ENCODE measurements at places on chromosomes 16 and 17.

GRCh38 chr16:13479549-13479948 is 440.4 kb upstream of the ERCC4 start:
- DNase-seq: no peak

DNA sequence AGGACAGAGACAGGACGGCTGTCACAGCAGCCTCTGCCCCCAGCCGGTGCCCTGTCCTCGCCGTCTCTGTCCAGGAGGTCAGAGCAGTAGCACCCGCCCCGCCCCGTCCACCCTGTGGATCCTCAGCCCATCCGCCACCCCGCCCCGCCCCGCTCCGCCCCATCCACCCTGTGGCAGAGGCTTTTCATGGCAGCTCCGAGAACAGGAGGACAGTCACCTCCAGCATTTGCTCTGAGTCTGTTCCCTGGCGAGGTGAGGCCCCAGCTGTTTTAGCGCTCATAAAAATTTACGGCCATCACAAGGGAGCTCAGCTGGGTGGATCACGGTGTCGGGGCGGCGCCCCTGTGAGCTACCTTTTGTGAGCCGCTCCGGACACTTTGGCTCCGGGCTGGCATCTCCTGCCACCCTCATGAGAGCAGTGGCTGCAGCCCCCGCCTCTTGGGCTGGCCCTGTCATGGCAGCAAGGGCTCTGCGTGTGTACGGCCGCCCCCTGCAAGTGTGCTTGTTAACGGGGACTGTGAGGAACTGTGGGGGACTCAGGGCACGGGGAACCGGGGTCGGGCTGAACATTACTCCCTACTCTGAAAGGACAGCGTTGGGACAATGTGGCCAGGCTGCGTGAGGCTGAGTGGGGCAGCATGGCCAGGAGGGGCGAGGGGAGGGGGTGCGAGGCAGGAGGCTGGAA is 32.3 kb upstream of the GNG13 start:
- no peak for DNase-seq

GRCh38 chr17:71909155-71909554 is 211.7 kb upstream of the SOX9 start:
- no peak for DNase-seq

GRCh38 chr16:68069511-68070248 is 15.5 kb upstream of the NFATC3 start:
- no peak for DNase-seq

DNA sequence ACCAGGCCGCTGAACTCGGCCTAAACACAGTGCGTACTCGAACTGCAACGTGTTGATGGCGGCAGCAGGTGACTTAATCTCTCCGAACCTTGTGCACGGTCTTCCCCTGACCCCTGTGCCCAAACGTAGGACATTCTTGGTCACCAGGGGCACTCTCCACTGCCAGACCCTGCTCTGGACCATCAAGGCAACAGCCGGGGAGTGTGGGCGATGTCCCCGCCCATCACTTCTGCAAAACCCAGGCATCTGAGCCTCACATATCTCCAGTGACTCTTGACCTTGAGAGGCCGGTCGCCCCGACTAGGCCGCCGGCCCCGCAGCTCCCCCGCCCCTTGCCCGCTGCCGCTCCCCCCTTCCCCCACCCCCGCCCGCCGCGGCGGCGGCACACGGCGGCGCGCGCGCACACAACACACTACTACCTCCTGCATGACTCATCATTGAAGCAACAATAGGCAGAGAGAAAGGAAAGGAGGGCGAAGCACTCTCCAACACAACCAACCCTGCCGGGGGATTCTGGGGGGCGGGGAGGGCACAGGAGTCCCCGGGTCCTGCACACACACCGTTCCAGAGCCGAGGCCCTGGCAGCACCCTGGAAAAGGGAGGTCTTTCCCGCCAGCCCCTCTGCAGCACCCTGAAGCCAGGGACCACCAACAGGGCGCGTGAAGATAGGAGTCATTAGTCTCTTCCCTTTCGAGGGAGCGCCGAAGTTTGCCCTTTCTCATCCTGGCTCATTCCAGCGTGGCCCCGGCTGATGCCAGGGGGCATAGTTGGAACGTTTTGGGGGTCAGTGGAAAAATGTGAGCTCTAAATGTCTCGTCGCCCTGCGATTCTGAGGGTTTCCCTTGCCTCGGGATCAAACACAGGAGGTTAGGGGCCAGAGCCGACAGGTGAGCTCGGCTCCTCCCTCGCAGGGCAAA is 1.9 kb downstream of the MNT start:
- DNase-seq: no peak

GRCh38 chr16:78425281-78425680 is 325.8 kb downstream of the WWOX start:
- DNase-seq: no peak

- DNase-seq: no peak
Observed at GRCh38 chr17:69714669-69715068, 300.2 kb downstream of the MAP2K6 start.

DNA sequence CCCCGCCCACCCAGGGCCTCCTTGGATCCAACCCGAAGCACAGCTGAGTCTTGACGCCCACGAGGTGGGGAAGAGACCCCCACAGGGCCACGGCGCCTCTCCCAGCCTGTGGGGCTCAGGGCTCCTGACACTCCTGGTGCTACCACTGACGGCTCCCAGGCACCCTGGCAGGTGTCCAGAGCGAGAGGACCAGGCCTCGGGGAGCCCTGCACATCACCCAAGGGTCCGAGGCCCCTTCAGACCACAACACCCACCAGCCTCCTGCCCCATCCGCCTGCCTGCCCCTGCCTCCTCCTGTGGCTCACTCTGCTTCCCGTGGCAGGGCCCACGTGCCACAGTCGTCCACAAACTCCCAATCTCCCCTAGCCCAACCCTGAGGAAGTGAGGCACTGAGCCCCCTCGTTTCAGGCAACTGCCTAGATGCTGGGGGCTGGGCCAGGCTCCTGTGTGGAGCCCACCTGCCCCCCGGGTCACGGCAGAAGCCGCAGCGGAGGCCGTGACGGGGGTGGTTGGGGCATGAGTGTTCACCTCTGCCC is 28.3 kb upstream of the AATK start:
- no peak for DNase-seq

GRCh38 chr16:25148568-25149215 is 37.1 kb downstream of the LCMT1 start:
- no peak for DNase-seq

DNA sequence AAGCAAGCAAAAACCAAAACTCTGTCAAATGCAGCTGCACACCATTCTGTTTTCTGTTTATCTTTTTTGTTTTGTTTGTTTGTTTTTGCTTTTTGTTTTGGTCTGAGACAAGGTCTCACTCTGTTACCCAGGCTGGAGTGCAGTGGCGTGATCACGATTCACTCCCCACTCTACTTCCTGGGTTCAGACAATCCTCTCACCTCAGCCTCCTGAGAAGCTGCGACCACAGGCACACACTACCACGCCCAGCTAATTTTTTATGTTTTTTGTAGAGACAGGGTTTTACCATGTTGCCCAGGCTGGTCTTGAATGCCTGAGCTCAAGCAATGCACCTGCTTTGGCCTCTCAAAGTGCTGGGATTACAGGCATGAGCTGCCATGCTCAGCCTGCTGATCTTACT is 19.3 kb upstream of the SLFN13 start:
- no peak for DNase-seq

GRCh38 chr16:12225806-12226465 is 249.4 kb downstream of the SNX29 start:
- DNase-seq: no peak

DNA sequence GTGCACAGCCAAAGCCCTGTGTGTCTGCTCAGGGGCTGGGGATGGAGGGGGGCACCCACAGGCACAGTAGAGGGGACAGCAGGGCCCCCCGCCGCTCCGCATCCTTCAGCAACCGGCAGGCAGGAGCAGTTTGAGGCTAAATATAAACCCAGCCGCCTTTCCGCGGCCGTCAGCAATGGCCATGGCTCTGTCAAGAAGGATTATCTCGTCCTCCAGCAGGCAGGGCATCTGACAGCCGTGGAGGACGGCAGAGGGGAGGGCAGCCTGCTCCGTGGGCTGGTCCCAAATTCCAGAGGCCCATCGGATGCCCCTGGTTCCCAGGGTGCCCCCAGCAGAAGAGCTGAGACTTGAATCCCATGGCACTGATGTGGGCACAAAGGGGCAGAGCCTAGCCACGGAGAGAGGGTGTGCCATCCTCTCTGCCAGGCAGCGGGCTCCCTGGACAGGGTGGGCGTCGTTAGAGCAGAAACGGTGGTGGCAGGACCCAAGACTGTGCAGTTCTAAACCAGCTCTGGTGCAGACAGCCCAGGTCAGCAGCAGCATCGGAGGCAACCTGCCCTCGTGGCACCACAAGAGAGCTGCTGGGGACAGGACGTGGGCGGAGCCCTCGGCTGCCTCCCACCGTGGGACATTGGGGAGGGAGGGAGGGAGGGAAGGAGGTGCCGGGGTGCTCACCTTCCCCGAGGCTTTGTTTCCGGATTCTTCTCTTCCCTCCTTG is 198.8 kb upstream of the CIBAR2 start:
- no peak for DNase-seq

DNA sequence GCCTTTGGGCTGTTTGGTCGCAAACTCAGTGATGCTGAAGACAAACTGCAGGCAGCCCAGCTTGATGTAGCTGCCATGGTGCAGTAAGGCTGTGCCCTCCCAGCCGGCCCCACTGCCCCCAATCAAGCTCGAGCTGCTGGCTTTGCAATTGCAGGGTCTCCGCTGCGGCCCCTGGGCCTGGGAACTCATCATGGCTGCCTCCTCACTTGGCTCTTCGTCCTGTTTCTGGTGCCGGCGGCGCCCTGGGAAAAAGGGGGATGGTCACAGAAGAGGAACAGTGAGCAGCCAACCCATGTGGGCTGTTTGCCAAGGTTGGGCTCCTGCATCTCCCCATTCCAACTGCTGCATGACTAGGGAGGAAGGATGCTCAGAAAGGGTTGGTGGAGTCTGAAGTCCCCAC is 3.4 kb upstream of the DHRS13 start:
- no peak for DNase-seq

DNA sequence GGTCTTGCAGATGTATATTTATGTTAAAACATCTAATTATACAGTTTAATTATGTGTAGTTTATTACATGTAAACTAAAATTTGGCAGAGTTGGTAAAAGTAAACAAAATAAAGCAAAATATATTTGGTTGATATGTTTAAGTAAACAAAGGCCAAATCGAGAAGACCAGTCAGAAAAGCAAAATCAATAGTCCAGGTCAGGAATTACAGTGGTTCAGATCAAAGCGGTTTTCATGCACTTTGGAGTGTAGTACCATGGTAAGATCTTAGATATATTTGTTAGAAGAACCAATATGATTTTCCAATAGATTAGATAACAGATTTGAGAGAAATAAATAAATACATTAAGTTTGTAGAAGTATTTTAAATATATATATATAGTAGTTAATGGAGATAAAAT is 1421.6 kb upstream of the CDH8 start:
- DNase-seq: no peak

GRCh38 chr17:34841467-34841866 is 119.8 kb downstream of the CCT6B start:
- no peak for DNase-seq

DNA sequence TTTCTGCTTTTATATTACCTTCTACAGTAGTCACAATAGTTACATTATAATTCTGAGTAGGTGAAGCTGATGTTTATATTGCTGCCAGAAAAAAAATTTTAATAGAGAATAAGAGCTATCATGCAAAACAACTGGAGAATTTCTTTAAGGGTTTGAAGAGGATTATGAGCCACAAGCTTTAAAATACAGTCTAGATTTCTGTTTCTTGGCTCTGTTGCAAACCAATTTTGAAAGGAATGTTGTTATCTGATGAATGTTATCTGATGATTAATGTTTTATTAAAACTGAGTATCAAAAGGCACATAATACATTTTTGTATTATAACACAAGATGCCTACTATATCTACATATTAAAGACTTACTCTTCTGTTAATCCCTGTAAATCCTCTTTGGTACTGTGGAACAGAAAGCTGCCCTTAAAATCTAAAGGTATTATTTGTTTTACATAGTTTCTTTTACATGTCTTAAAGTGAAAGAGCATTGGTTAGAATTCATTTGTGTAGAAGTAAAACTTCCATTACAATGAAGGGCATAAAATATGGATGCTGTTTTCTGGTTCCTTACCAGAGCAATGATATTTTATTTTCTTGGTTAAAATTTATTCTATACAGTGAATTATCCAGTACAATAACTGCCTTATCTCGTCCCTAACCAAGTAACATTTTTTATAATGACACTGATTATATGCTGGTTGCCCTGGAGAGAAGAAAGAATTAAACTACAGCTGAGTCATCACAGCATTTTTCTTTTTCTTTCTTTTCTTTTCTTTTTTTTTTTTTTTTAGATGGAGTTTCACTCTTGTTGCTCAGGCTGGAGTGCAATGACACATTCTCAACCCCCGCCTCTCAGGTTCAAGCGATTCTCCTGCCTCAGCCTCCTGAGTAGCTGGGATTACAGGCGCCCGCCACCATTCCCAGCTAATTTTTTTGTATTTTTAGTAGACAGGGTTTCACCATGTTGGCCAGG is 205.7 kb downstream of the TANC2 start:
- no peak for DNase-seq

DNA sequence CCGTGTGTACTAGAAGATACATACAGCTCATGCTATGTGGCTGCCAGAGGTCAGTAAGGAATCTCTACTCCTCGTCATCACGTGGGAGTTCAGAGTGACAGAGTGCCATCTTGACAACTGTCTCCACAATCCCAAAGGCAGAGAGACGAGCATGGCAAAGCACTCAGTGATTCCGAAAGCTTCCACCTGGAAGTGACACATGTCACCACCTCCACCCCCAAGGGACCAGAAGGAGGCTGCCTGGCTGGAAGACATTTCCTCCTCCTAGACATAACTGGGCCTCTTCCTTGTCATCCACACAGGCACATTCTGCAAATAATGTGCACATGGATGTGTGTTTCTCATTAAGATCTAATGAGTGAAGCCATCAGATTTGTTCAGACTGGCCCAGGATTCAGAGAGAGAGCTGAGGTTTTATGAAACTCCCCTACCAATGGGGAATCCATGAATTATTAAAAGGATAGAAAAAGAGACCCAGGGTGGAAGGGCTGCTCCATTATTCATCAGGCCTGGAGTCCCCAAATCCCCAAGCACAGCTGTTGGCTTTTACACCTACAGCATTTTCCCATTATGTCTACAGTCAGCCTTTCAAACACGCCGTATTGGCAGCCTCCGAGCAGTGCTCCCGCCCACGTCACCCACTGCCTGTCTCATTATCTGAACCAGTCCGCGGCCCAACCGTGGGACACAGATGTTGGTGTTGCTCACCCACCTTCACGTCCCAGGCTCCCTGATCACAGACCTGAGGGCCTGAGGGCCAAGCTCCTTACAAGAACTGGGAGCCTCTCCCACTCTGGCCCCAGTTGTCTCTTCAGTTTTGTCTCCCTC is 3.3 kb upstream of the CACNG5 start:
- DNase-seq: no peak

- DNase-seq: no peak
Observed at GRCh38 chr17:15106540-15106939, 158.6 kb downstream of the PMP22 start.

- DNase-seq: no peak
Observed at GRCh38 chr16:4506450-4506849, 30.3 kb downstream of the HMOX2 start.

DNA sequence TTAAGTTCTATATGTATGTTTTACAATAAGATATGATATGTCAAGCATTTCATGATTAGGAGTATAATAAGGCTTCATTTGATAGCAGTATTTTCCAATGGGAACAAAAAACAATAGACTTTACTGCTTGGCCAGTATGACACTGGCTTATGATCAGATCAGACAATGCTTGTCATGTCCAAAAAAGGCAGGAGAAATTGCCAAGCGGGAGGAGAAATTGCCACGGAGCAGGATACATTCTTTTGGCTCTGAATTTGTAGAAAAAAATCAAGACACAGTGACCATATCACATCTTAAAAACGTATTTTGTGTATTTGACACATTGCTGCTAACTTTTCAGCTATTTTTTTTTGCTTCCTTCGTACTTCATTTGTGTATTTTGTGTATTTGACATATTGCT is 404.1 kb downstream of the CNTNAP4 start:
- no peak for DNase-seq

Data from cortex of kidney (tissue), 1 donor.